ENCODE measurements at places on chromosomes 1 and 21.

DNA sequence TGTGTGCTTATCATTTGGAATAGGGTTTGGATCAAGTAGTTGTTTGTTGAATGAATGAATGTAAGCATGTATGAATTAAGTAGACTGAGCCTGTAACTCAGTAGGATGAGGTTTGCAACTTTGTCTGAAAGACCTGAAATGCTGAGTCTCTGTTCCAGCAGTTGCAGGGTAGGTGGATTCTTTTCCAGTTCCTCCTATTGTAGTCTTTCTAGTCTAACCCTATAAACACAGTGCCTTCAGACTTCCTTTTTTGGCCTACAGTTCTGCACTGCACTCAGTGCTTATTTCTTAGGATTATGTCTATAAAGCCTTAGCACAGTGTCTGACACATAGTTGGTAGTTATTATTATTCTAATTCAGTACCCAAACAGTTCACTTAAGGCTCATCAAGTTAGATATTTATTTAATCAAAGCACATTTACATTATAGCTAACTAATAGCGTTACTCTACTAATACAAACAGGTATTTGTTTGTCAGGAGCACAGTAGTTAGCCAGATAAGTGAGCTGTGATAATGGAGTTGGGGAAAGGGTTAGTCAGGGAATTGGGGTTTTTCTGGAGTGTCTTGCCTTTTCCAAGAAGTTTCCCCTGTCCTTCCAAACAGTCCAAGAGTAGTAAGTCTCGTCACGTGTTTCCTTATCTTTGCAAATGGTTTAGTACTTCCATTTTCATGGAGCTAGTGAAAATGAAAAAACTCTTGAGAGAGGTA lies 45.0 kb downstream of the ABCD3 start:
- no peak for DNase-seq

GRCh38 chr1:25706146-25707089 lies 89.8 kb downstream of the MAN1C1 start:
- DNase-seq: no peak

DNA sequence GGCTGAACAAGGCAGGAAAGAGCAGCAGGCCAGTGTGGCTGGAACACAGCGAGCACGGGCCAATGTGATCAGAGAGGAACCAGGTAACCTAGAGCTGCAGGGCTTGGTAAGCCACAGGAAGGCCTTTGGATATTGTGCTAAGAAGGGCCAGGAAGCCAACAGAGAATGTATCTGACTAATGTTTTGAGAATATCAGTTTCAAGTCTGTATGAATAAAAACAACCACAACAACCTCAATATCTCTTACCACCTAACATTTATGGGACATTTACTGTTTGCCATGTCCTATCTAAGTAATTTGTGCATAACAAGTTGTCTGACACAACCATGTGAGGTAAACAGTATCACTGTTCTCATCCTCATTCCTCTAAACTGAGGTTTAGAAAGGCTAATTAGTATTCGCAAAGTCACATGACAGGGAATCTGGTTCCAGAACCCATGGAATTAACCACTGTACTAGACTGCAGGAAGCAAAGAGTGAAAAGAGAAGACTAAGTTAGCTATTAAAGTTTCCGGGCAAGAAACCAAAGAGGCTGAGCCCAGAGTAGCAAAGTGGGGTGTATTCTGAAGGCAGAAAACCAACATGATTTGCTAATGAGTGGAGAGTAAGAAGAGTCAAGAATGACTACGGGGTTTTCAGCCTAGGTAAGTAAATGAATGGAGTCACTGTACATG lies 38.9 kb downstream of the SPRTN start:
- no peak for DNase-seq

DNA sequence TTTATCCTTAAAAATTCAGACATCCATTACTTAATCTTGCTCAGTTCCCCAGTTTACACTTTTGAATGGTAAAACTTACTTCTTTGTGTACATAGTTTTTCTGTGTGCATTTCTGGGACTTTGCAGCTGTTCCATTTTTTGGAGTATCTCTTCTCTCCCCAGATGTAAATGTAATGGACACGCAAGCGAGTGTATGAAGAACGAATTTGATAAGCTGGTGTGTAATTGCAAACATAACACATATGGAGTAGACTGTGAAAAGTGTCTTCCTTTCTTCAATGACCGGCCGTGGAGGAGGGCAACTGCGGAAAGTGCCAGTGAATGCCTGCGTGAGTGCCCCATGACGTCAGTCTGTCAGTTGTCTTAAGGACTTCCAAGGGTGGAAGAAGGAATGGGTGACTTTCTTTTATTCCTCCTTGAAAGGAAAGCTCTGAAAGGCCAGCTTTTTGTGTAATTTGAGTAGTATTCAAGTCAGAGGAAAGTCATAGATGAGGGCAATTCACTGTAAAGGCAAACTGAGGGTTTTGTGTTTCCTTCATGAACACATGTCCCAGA lies 75.7 kb upstream of the LAMC2 start:
- DNase-seq: no peak

- DNase-seq: no peak
Measured at GRCh38 chr1:101262630-101263348, 26.0 kb downstream of the S1PR1 start.

- no peak for DNase-seq
Measured at GRCh38 chr1:228554107-228554506, 66.9 kb downstream of the RNF187 start.

GRCh38 chr1:22662986-22663408 lies 10.0 kb downstream of the C1QB start:
- DNase-seq: no peak

- peak; percentile 67 for DNase-seq
Measured at GRCh38 chr1:6148497-6149241, 31.5 kb downstream of the CHD5 start.

DNA sequence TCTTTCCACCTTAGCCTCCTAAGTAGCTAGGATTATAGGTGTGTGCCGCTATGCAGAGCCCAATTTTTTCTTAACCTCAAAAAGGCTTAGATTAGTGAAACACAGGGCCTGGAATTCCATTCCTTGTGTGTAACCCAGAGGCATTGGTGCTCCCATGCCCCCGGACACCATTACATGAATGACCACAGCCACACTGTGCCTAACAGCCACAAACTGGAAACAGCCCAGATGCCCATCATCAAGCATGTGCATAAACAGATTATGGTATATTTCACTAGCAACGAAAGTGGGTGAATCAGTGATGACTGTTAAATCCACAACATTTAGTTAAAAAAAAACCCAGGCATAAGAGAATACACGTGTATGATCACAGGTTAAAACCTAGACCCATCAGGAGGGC lies 24.4 kb downstream of the ADAM30 start:
- no peak for DNase-seq

GRCh38 chr1:172969611-172970010 lies 81.1 kb downstream of the TNFSF18 start:
- no peak for DNase-seq

- DNase-seq: no peak
Measured at GRCh38 chr1:175097361-175097760, 29.7 kb downstream of the TNN start.

- DNase-seq: no peak
Measured at GRCh38 chr1:66767626-66768025, 15.4 kb downstream of the DYNLT5 start.

- no peak for DNase-seq
Measured at GRCh38 chr1:100657876-100658715, 61.4 kb upstream of the VCAM1 start.

GRCh38 chr1:180247061-180247460 lies 17.0 kb downstream of the LHX4 start:
- DNase-seq: no peak

DNA sequence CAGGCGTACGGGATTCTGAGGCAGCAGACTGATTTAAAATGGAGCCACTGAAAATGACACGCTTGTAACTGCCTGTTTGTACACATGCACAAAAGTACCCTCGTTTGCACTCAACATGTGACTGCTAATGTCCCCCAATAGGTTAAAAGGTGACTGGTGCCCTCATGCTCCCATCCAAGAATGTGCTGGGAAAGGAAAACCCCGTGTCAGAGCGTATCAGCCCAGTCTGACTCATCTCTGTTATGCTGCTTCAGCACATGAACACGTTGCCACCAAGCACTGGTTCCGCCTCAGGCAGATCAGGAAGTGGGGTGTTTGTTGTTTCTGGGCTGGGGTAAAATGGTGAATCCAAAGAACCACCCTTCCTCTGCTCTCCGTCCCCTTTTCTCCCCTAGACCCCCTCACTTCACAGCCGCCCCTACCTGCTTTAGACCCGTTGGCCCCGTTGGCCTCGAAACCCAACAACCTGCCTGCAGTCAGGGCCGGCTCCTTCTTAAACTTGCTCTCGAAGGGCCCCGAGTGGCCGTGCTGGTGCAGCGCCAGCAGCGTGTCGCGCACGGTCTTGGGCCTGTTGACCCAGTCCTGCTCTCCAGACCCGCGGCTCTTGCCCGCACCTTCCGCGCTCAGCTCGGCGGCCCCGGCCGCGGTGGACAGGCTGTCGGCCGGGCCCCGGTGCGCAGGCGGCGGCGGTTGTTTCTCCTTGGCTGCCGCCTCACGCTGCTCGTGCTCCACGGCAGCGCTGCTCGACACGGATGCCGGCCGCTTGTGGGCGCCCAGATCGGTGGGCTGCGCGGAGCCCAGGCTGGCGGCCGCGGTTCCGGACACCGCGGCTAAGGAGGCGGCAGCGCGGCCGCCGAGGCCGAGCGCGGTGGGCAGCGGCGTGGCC lies 1.7 kb downstream of the IRF2BP2 start:
- peak; percentile 54 for DNase-seq

- DNase-seq: no peak
Measured at GRCh38 chr1:219555806-219556205, 57.1 kb downstream of the ZC3H11B start.

GRCh38 chr1:160161965-160162705 lies 10.7 kb downstream of the ATP1A4 start:
- DNase-seq: no peak

GRCh38 chr1:148389027-148389339 lies 94.1 kb downstream of the PPIAL4G start:
- DNase-seq: no peak

DNA sequence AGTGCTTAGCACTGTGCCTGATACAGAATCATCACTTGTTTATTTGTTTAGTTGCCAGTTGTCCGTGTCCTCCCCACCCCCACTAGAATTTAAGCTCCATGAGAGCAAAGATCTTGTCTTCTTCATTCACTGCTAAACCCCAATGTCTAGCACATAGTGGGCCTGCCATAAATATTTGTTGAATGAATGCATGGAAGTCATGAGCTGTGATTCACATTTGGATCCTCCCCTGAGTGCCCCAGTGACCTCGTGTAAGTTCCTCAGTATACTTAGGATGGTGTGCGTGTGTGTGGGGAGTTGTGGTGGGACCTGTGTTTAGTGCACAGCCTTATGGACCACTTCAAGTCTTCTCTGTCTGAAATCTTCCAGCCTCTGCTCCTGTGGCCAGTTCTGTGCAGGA lies 23.1 kb downstream of the IER5 start:
- DNase-seq: no peak

DNA sequence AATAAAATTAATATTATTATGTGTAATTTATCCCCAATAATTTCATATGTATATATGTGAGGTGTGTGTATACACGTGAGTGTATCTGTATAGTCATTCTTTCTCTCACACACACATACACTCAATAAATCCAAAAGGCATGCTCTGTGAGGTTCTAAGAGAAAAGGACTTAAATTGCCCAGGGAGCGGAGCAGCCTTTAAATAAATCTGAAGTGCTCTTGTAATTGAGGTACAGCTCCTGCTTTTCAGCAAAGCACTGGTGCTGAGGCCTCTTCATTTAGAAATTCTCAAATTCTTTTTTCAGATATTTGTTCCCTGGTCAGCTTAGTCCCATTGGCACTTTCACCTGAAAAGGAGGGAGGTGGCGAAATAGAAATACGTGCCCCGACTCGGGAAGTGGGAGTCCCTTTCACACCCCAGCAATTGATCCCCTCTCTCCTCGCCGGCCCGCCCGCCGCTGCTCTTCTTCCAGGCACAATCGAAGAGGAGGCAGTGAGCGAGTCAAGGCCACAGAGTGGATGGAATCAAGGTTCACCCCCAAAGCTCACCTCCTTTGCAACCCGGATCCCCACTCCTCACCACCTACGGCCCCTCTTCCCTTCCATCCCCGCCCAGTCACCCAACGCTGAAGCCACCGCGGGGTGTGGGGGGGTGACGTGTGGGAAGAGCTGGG lies 944 bp downstream of the PLPPR5 start:
- DNase-seq: no peak

DNA sequence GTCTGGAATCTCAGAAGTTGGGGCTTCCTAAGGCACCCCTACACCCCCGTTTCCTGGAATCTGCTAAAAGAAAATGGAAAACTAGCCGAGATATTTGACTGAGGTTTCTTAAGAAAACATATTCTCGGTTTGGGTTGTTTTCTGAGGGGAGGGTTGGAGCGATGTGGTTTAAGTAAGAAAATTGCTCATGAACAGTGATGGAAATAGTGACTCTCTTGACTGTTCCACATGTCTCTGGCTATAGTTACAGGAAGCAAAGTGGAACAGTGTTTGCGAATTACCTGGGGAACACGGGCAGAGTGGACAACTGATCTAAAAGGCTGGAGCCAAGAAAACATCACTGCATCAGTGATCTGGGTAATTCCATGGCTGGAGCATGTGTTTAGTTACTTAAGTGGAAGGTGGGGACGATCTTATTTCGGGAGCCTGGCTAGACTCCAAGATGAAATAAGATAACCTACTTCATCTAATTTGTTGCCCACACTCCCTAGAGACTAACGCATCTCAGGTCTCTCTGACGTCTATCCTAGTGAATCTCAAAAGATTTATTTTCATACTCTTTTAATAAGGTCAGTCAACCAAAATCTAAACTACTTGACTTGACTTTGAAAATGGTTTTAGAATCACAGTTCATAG lies 92.4 kb downstream of the KCNJ15 start:
- DNase-seq: peak; percentile 13

DNA sequence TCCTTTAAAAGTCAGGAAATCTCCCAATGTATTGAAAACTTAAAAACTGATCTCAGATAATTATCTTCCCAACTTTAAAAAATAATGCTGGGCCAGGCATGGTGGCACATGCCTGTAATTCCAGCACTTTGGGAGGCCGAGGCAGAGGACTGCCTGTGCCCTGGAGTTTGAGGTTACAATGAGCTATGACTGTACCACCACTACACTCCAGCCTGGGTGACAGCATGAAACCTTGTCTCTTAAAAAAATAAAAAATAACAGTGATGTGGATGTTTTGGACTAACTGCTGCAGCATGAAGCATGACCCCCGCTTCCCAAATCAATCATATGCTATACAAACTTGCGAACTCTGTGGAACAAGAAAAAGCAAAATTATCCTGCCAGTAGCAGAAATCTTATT lies 186.3 kb downstream of the RERE start:
- no peak for DNase-seq

DNA sequence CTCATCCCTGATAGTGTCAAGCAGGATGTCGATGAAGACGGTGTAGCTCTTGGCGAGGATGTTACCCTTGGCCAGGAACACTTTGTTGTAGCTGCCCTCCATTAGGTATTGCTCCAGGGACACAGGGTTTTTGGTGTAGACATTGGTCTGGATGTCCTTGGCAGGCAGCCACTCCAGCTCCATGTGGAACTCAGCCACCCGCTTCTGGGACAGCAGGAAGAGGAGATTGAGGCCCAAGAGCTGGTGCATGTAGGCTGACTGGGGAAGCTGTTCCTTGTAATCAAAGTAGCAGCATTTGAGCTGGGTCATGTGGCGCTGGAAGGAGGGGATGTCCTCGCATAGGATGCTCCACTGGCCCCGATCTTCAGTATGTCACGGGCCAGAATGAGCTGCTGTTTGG lies 9.5 kb downstream of the IL6R start:
- no peak for DNase-seq

All from stimulated activated CD4-positive, alpha-beta T cell treated with anti-CD3 and anti-CD28 coated beads, Interleukin-4, amount 100 ng/mL, for 48 hours (primary cell).